Stimulated activated CD4-positive, alpha-beta T cell treated with anti-CD3 and anti-CD28 coated beads, TNF-alpha, amount 100 ng/mL, for 4 hours (primary cell): ENCODE measurements at places on chromosomes 5 and 9.

- no peak for DNase-seq
Measured at GRCh38 chr5:156678484-156678883, 171.6 kb upstream of the PPP1R2B start.

DNA sequence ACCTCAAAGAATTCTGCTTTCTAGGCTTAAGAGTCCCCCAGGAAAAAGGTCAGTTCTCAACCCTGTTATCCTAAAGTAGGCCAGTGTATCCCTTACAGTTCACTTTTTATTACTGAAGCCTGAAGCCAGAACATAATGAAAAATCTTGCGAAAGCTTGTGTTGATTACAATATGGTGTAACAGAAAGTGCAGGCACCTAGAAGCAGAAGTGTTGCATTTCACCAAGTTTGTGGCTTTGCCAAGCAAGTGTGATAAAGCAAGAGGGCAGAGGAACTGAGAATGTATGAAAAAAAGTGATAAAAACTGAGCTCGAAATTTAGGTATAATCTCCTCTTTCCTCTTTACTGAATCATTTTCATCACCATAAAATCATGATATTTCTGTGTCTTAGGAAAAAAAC is 26.2 kb downstream of the AGTPBP1 start:
- DNase-seq: no peak

DNA sequence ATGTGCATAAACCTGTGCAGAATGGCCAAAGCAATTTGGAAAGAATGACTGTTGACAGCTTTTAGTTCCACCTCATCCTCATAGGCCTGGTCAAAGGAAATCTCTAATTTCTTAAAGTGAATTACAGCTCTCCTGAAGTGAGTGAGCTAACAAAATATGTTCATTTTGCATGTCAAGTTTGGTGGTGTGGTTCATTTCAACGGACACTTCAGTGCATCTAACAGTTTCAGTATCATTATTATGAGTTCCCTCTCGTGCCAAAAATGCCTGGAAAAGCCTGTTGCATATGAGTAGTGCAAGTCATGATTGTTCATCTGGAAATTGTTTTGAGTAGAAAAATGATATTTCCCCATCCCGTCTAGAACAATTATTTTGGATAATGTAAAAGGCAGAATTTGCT is 53.2 kb upstream of the HMHB1 start:
- no peak for DNase-seq

GRCh38 chr9:34552606-34552981 is 29.8 kb upstream of the ENHO start:
- no peak for DNase-seq

DNA sequence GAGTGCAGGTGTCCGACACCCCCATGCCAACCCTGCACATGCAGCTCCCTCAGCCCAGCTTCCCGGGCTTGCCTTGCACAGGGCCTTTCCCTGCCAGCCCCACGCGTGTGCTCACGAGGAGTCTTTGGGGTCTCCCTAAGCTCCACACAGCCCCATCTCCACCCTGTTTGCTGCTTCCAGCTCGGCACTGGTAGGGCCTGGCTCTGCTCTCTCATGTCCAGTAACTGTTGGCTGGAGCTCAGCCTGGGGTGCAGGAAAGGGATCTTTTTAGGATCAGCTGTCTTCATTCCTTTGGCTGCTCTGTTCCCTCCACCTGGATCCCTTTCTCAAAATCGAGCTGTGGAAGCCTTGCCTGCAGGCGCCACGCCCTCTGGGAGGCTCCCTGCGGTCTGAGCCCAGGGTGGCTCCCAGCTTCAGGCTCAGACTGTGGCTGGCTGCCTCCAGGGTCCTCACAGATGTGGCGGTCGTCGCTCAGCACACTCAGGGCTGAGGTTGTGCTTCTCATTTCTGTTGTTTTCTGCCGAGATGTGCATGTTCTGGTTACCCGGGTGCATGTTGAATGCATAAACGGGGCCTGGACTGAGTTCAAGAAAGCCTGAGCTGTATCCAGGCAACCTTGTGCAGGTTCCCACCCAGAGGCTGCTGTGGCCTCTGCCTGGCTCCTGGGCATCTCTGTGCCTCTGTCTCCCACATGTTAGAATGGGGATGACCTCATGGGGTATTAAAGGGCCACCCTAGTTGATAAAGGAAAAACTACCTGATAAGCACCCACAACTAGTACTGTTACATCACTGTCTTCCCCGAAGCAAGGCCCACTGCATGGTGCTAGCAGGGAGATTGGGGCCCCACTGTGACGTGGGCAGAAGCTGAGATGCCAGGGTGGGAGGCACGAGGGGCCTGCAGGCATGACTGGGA is 4.3 kb downstream of the CACNA1B start:
- no peak for DNase-seq

- DNase-seq: no peak
Measured at GRCh38 chr9:120717176-120717575, 2.9 kb upstream of the MEGF9 start.

DNA sequence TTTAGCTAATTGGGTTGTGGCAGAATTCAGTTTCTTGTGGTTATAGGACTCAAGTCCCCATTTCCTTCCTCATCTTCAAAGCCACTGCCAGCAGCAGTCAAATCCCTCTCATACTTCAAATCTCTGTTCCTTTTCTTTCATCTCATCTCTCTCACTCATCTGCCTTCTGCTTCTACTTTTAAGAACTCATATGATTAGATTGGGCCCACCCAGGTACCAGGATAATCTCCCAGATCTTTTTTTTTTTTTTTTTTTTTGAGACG is 8.0 kb upstream of the REEP5 start:
- DNase-seq: no peak

GRCh38 chr5:150640311-150641005 is at the start of gene SYNPO:
Gene SYNPO (plus strand): TSS chr5:150640660. CDS start chr5:150648276, 7,616 bp downstream.
- DNase-seq: no peak

DNA sequence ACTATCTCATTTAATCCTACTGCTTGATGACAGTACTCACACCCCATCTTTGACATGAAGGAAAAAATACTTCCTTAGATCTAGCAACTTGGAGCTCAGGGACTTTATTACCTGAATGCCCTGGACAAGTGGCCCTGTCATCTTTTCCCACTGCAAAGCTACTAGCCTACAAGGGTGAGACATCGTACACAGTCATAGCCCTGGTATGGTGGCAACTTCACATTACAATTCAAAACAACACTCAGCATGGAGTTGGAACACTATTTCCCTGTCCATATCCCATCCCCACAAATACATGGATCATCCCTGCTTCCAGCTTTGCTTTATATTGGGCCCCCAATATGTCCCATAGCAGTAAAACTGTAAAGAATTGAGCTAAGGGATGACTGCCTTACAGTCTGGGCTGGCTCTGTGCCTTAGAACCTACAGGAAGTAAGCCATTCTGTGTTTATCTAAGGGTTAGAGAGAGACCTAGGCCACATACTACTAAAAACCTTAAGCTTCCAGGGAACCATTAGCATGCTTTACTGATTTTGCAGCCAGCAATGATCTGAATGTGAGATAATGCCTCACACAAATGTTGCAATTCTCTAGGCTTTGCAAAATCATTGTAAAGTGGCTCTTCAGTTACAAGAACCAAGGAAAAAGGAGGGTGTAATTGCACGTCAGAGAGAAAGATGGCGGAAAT is 55.9 kb downstream of the OTULIN start:
- no peak for DNase-seq

DNA sequence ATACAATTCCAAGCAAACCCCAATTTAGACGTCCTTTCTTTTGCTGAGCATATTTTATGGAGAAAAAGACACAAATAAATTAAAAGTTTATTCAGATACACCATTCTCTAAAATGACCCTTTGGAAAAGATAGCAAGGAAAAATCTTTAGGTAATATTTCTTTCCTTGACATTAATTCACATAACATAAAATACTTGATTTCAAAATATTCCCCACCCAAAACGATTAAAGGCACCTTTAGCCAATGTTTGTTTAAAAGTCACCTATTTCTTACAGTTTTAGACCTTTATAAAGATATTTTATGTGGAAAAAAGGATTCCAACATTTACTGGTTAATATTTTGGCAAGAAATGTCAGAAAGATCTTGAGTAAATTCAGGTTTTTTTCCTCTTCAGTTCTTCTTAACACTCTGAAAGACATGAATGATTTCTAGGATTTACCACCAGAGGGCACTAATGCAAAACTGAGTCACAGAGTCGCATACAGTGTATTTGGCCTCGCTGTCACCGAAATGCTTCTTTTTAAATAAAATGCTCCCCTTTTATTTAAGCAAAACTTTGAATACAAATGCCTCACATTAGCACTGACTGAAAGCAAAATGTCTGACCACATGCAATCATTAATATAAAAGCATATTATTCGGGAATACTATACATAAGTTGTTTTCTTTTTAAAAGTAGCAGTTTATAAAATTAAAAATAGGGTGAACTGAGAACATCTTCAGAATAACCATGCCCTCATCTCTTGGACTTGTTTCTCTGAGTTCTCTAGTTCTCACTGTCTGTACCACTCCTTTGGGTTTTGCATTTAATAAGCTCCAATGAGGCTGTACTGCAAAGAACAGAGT is 122.5 kb downstream of the SLC1A3 start:
- no peak for DNase-seq

DNA sequence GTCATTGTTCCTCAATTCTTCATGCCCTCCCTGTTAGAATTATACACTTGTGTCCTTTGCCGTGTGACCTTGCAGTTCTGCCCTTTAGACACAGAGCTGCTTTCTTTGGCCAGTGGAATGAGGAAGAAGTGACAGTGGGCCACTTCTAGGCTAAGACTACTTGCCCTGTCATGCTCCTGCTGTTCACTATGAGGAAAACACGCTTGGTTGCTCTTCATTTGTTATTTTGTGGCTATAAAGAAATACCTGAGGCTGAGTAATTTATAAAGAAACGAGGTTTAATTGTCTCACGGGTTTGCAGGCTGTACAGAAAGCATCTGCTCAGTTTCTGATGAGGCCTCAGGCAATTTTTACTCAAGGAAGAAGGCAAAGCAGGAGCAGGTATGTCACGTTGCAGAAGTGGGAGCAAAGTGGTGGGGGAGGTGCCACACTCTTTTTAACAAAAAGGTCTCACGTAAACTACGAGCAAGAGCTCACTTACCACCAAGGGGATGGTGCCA is 279.1 kb upstream of the DMAC1 start:
- DNase-seq: no peak

DNA sequence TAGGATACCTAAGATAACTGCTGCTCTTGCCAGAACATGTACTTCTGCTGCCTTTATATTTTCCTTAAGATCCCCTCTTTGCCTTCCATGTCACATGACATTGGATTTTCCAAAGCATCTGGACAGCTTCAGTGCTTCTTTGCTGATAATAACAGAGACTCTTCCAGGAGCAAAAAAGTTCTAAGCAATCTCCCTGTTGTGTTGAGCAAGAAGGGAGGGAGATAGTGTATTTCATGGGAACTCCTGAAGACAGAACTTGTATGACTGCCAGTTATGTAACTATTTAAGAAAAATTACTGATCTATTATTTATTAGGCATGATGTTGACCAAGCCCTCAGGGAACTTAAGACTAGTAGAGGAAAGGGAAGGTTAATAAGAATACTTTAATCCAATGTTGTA is 454.7 kb downstream of the SPATA31D1 start:
- DNase-seq: no peak

DNA sequence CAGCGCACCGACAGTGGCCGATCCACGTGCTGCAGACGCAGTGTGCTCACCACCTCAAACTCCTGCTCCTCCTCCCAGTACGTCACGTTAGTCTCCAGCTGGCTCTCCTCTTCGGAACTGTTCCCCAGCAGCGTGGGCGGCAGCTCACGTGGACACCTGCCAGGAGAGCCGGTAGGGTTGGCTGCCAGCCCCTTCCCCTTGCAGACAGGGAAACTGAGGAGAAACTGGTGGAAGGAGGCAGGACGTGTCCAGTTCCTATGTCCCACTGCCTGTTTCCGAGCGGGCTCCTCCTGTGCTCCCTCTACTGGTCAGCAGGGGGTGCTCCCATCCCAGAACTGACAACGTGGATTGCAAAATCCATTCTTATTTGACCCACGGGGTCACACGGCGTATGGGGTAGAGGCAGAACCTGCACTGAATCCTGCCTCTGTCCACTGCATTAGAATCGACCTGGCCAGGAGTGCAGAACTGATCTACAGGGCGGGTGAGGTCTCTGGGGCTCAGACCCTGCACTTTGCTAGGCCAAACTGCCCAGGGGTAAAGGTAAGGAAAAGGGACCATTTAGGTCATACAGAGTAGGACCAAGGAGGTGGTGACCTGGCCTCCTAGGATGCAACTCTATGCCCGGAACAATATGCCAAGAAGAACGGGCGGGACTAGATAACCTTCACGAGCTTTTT is 25.7 kb downstream of the PDGFRB start:
- DNase-seq: peak; percentile 8

DNA sequence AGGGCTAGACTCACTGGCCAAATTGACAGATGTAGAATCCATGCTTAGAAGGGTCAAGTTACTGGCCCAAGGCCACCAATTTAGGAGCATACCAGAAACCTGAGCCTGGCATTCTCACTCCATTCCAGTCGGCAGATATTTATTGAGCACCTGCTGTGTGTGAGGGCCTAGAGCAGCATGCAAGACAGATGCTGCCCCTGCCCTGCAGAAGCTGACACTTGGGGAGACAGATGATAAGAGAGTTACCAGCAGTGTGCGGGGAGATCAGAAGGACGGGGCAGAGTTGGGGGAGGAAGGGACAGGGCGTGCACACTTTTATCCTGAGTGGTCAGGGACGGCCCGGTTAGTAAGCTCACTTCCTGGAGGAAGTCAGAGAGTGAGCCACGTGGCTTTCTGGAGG is 111.5 kb upstream of the RAPGEF1 start:
- no peak for DNase-seq

DNA sequence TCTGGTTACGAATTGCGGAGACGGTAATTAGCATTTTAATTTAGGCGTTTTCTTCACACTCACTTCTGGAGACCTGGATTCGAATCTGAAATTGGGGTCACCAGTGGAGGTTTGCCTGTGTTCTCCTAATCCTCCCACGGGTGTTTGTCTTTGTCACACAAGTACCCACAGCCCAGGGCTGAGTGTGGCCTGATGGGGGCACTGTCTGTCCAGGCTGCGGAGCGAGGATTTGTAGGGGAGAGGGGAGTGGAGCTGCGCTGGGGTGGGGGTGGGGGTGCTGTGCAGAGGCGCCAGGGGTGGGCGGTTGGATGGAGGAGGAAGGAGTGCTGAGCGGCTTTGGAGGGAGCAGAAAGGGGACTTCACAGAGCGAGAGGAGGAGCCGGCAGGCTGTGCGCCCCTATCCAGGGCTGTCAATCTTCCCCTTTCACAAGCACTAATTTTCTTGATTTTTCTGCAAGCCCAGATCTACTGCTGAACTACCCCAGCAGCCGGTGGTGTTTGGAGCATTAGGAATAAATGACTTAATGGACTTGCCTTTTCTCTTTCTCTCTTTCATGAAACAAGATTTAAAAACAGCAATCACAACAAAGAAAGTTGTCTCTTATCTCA is 53.1 kb downstream of the TSPAN17 start:
- no peak for DNase-seq

GRCh38 chr9:120925535-120926396 is 830 bp downstream of the TRAF1 start:
- peak; percentile 72 for DNase-seq

DNA sequence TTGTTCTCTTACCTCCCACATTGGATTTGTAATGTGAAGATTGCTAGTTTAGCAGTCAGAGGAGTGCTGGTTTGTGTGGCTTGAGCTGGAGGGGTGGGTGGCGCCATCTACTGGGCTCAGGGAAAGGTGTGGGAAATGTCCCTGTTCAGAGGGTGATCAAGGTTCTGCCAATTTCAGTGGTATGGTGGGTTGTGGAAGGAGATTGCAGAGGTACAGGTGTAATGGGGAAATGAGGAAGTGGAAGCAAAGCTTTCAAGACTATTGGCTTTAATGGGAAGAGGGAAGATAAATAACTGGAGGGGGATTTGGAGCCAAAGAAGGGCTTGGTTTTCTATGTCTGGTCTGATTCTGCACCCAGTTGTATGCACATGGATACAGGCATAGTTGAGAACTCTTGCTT is 76.4 kb downstream of the OSMR start:
- peak; percentile 5 for DNase-seq

GRCh38 chr9:100525563-100525962 is 52.3 kb upstream of the CAVIN4 start:
- DNase-seq: no peak
